ENCODE measurements at places on chromosomes 2 and 18. TPM values are rescaled to one million over a fixed set of nuclear protein-coding genes. Genes with fewer than 3 reads are reported as not detected.

The FSHR gene
- not detected for total RNA-seq

The SLC11A1 gene
- total RNA-seq, result under 0.01 TPM

The GALNT14 gene
- total RNA-seq, result 0.14 TPM

The CTDP1 gene
- total RNA-seq, result 29.5 TPM

The LHCGR gene
- total RNA-seq, result not detected
